ENCODE measurements at places on chromosomes 16 and 17. TPM values are rescaled to one million over a fixed set of nuclear protein-coding genes. Genes with fewer than 3 reads are reported as not detected.
A peak's percentile ranks its signal among the peaks of the same experiment; 100 is the strongest.

The CSH2 gene
- 1.0 TPM for total RNA-seq

The CHAD gene
- 0.05 TPM for total RNA-seq

DNA sequence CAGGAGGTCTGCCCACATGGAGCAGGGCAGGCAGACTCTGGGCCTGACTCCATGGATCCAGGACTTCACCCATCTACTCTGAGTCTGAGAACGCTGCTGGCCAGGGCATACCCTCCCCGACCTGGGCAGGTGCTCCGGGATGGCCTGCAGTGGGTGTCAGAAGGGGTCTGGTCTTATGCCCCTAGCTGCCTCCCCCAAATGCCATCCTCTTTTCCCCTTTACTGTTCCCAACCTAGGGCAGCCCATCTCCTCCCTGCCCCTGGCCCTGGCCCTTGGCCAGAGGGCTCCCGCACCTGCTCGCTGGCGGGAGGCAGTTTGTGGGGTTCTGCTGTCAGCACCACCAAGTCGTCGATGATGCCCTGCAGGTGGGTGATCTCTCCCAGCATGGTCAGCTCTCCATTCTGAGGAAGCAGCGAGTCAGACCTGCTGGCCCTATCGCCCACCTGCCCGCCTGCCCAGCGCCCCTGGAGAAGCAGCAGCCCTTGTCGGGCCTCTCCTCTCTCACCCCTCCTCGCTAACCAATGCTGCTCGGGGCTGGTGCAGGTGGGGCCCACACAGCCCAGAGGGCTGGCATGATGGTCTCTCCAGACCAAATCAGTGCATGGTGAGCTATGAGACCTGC is 8.2 kb downstream of the MTSS2 start:
- peaks cover 26% of the 10 kb centered on the region for H3K4me1 ChIP-seq
- H3K4me3 ChIP-seq: no peak overlapping the region
- peaks cover 76% of the 10 kb centered on the region for H3K36me3 ChIP-seq
- H3K27ac ChIP-seq: no peak overlapping the region

GRCh38 chr17:56640116-56640515 is 46.6 kb downstream of the NOG start:
- no peak for DNase-seq
- no peak overlapping the region for H3K27ac ChIP-seq
- H3K27me3 ChIP-seq: peaks cover 6% of the 10 kb centered on the region
- H3K4me1 ChIP-seq: no peaks in the 10 kb centered on the region

GRCh38 chr17:36598951-36599401 is 2.4 kb upstream of the MRM1 start:
- H3K4me1 ChIP-seq: peaks cover 20% of the 10 kb centered on the region
- H3K4me3 ChIP-seq: no peak overlapping the region
- no peak for DNase-seq
- H3K27me3 ChIP-seq: peaks cover 10% of the 10 kb centered on the region
- no peak overlapping the region for H3K27ac ChIP-seq

- H3K27me3 ChIP-seq: no peaks in the 10 kb centered on the region
- no peaks in the 10 kb centered on the region for H3K4me1 ChIP-seq
- no peak overlapping the region for H3K4me3 ChIP-seq
- peaks cover 96% of the 10 kb centered on the region for H3K36me3 ChIP-seq
These were observed 22.1 kb downstream of the TRIM25 start for GRCh38 chr17:56891751-56892150.

DNA sequence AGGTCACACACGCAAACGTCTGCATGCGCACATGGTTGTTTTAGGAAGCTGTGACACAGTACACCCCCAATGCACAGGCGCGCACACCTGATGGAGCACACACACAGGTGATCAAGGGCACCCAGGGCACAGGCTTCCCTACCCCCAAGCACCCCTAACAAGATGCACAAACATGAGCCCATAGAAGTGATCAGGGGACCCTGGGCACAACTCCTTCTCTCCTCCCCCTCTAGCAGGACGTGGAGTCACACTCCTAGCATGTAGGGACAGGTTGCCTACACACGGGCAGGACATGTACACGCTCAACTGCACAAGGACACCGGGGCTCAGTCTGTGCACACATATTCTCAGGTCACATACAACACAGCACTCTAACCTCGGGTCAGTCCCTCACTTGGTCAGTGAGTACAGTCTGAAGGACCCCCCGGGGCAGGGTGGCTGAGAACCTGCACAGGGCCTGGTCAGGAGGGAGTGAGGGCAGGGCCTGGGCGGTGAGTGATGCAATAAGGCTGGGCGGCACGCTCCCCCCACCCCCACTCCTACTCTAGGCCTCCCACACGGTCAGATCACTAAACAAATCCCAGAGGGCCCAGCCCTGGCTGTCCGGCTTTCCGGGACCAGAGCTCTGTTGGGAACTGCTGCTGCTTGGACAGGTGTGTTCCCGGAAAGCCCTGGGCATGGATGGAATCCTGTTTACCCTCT is 751 bp upstream of the DOC2B start:
- no peaks in the 10 kb centered on the region for H3K36me3 ChIP-seq
- H3K27me3 ChIP-seq: peaks cover 73% of the 10 kb centered on the region
- no peaks in the 10 kb centered on the region for H3K4me1 ChIP-seq
- no peak overlapping the region for H3K27ac ChIP-seq

GRCh38 chr17:68941761-68942160 is 13.4 kb downstream of the ABCA8 start:
- H3K4me1 ChIP-seq: peaks cover 5% of the 10 kb centered on the region
- DNase-seq: no peak
- H3K27ac ChIP-seq: no peak overlapping the region
- H3K4me3 ChIP-seq: no peak overlapping the region

- no peak for DNase-seq
- H3K27ac ChIP-seq: no peak overlapping the region
- no peaks in the 10 kb centered on the region for H3K4me1 ChIP-seq
These were observed 14.4 kb upstream of the RNF213 start for GRCh38 chr17:80246266-80246681.

DNA sequence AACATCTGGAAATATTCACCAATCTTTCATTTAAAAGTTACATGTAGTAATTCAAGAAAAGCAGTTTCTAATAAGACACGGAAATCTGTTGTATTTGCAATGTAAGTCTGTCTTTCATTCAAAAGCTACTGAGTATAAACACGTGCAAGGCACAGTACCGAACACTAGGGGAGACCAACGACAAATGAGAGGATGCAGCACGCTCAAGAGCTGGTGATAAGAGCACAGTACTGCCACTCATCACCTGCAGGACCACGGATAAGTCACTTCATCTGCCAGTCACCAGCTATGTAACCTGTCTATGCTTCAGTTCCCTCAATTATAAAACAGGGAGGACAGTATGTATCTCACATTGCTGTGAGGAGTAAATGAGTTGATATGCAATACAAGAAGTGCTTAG is 67.1 kb downstream of the CLEC18A start:
- H3K27ac ChIP-seq: no peak overlapping the region
- H3K4me1 ChIP-seq: no peaks in the 10 kb centered on the region
- peaks cover 4% of the 10 kb centered on the region for H3K36me3 ChIP-seq
- no peak overlapping the region for H3K4me3 ChIP-seq
- no peaks in the 10 kb centered on the region for H3K27me3 ChIP-seq

GRCh38 chr17:13076905-13077304 is 59.1 kb upstream of the ELAC2 start:
- no peaks in the 10 kb centered on the region for H3K27me3 ChIP-seq
- no peak overlapping the region for H3K4me3 ChIP-seq
- H3K27ac ChIP-seq: no peak overlapping the region

DNA sequence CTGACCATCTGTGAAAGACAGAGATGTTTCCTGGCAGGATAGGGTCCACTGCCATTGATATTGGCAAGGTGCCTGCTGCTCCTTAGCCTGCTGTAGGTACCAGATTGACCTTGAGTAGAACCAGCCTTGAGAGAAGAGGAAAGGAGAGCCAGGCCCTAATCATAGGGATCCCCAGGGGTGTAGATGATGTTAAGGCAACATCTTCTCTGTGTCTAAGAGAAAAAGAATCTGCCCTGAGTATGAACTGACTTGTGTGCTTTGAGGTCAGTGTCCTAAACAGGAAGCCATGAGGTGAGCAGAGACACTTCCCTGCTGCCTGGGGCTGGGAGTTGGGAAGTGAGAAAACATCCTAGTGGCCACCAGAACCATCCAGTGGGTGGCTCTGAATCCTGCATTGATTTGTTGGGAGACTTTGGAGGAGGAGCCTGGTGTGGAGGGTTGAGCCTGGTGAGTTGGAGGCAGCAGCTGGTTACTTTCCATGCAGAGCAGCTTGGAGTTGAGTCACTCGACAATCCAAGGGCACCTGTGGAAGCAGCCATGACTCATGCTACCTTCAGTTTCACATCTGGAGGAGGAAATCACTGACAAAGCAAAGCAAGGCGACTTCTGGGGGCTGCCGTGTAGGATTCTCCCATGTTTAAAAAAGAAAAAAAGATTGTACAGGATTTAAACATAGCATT is 47.8 kb downstream of the BMERB1 start:
- DNase-seq: no peak
- H3K4me3 ChIP-seq: no peak overlapping the region
- H3K4me1 ChIP-seq: no peaks in the 10 kb centered on the region
- H3K27ac ChIP-seq: peak overlapping the region; percentile 18
- no peaks in the 10 kb centered on the region for H3K36me3 ChIP-seq

GRCh38 chr16:3983081-3983520 is 102.6 kb upstream of the CREBBP start:
- H3K4me1 ChIP-seq: no peaks in the 10 kb centered on the region
- no peak overlapping the region for H3K27ac ChIP-seq
- H3K4me3 ChIP-seq: no peak overlapping the region
- H3K27me3 ChIP-seq: peaks cover 17% of the 10 kb centered on the region
- DNase-seq: no peak
- no peaks in the 10 kb centered on the region for H3K36me3 ChIP-seq

DNA sequence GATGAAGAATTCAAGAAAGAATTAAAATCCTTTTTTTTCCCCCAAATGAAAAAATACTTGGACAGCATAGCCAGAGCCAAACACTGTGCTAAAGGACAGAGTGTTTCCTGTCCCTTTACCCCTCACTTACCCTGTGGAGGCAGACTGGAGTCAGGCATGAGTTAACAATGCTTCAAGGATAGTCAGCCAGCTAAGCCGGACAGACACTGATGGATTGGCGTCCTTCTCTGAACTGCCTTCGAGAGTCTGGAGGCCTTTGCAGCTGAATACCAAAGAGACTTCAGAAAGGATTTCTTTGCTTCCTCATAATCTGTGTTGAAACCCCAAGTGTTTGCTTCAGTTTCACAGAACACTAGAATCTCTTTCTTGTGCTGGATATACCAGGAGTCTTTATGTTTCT is 4.6 kb downstream of the METTL9 start:
- DNase-seq: no peak
- H3K4me1 ChIP-seq: peaks cover 6% of the 10 kb centered on the region
- no peak overlapping the region for H3K27ac ChIP-seq
- no peaks in the 10 kb centered on the region for H3K27me3 ChIP-seq
- no peak overlapping the region for H3K4me3 ChIP-seq

GRCh38 chr16:31334934-31335333 is 20.0 kb upstream of the ITGAX start:
- no peaks in the 10 kb centered on the region for H3K36me3 ChIP-seq
- H3K4me1 ChIP-seq: peaks cover 2% of the 10 kb centered on the region
- no peak overlapping the region for H3K27ac ChIP-seq

DNA sequence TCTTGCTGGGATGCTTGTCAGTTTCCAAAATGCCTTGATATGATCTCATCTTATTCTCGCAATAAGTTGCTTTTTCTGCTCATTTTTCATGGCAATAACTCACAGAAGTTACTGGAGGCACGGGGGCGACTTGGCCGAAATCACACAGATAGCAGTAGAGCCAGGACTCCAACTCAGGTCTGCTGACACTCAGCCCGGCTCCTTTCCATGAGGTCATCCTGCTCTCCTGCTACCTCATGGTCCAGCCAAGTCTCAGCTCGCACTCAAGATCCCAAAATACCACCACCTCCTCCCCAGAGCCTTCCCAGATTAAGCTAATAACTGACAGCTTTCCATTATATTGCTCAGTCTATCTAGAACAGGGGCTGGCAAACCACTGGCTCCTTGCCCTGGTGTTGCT is 269.5 kb downstream of the MAP2K4 start:
- H3K27me3 ChIP-seq: no peaks in the 10 kb centered on the region
- H3K4me3 ChIP-seq: no peak overlapping the region
- H3K36me3 ChIP-seq: no peaks in the 10 kb centered on the region
- no peaks in the 10 kb centered on the region for H3K4me1 ChIP-seq
- H3K27ac ChIP-seq: no peak overlapping the region

Data from thymus (tissue), 14 donors.